Hair follicular keratinocyte (primary cell): ENCODE measurements at places on chromosomes 3 and 15. TPM values are rescaled to one million over a fixed set of nuclear protein-coding genes. Genes with fewer than 3 reads are reported as not detected.

MELTF gene
- 9.6 and 13.8 TPM in 2 replicates for total RNA-seq

CCRL2 gene
- not detected in 2 replicates for total RNA-seq

CSPG4 gene
- total RNA-seq = 77.6 and 155 TPM in 2 replicates

AGTR1 gene
- total RNA-seq = 0.95 TPM in 1 of 2 replicates, not detected in the other

RHCG gene
- total RNA-seq = 15.5 and 22.8 TPM in 2 replicates

PIAS1 gene
- total RNA-seq = 9.0 and 9.3 TPM in 2 replicates

COL8A1 gene
- total RNA-seq = 56.4 and 65.6 TPM in 2 replicates

DOCK3 gene
- 0.08 TPM in 1 of 2 replicates, not detected in the other for total RNA-seq

PLD1 gene
- total RNA-seq = 7.7 and 8.5 TPM in 2 replicates

FGF12 gene
- 0.31 and 0.61 TPM in 2 replicates for total RNA-seq

TMIE gene
- 0.38 TPM in 1 of 2 replicates, not detected in the other for total RNA-seq

HIGD2B gene
- total RNA-seq = not detected in 2 replicates

MESP2 gene
- 1.4 and 1.7 TPM in 2 replicates for total RNA-seq

ATP13A5 gene
- not detected in 2 replicates for total RNA-seq

FMN1 gene
- total RNA-seq = 0.23 and 0.80 TPM in 2 replicates

GOLGA6D gene
- not detected in 2 replicates for total RNA-seq

CATSPER2 gene
- 0.46 and 0.78 TPM in 2 replicates for total RNA-seq

RTP3 gene
- total RNA-seq = not detected in 2 replicates

OR5K3 gene
- total RNA-seq = not detected in 2 replicates

MINAR1 gene
- 0.08 and 0.23 TPM in 2 replicates for total RNA-seq

CCR3 gene
- not detected in 2 replicates for total RNA-seq

PLOD2 gene
- total RNA-seq = 41.3 and 47.6 TPM in 2 replicates

ALDH1L1 gene
- total RNA-seq = 0.08 and 0.11 TPM in 2 replicates

SLC22A14 gene
- not detected in 2 replicates for total RNA-seq

BSN gene
- total RNA-seq = under 0.01 and 0.08 TPM in 2 replicates

SLC4A7 gene
- total RNA-seq = 51.4 and 61.5 TPM in 2 replicates

ROPN1 gene
- not detected in 2 replicates for total RNA-seq

LXN gene
- total RNA-seq = 7.6 and 8.3 TPM in 2 replicates

HGD gene
- total RNA-seq = not detected in 2 replicates
